ENCODE measurements at places on chromosomes 4 and X.

- no peak for DNase-seq
These were observed 60.0 kb downstream of the AMMECR1 start for GRCh38 chrX:110257889-110258288.

GRCh38 chr4:75511841-75512240 lies 2.4 kb downstream of the RCHY1 start:
- no peak for DNase-seq

- no peak for DNase-seq
These were observed 24.7 kb downstream of the APBB2 start for GRCh38 chr4:41189666-41190065.

DNA sequence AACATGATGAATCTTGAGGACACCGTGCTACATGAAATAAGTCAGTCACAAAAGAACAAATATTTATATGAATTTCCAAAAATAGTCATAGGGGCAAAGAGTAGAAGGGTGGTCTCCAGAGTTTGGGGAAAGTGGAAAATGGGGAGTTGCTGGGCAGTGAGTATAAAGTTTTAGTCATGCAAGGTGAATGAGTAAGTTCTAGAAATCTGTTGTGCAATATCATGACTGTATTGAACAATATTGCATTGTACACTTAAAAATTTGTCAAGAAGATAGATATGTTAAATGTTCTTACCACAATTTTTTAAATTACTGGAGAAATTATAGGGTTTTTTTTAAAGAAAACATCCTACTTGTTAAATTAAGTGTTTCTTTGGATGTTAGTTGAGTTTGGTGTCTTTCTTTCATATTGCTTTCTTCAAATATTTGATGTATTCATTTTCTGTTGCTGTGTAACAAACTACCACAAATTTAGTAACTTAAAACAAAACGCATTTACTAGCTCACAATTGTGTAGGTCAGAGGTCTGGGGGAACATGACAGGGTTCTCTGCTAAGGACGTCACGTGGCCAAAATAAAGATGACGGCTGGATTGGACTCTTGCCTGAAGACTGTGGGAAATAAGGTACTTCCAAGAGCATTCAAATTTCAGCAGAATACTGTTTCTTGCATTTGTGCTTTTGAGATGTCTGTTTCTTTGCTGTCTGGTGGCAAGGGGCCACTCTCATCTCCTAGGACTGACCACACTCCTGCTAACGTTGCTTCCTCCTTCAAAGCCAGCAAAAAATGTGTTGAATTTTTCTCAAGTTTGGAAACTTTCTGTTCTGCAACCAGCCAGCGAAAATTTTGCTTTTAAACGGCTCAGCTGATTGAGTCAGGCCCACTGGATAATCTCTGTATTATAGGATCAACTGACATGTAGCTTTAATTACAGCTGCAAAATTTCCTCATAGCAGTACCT lies 76.7 kb downstream of the CPEB2 start:
- no peak for DNase-seq

GRCh38 chrX:124940531-124940930 lies 379.1 kb upstream of the TEX13C start:
- DNase-seq = no peak

DNA sequence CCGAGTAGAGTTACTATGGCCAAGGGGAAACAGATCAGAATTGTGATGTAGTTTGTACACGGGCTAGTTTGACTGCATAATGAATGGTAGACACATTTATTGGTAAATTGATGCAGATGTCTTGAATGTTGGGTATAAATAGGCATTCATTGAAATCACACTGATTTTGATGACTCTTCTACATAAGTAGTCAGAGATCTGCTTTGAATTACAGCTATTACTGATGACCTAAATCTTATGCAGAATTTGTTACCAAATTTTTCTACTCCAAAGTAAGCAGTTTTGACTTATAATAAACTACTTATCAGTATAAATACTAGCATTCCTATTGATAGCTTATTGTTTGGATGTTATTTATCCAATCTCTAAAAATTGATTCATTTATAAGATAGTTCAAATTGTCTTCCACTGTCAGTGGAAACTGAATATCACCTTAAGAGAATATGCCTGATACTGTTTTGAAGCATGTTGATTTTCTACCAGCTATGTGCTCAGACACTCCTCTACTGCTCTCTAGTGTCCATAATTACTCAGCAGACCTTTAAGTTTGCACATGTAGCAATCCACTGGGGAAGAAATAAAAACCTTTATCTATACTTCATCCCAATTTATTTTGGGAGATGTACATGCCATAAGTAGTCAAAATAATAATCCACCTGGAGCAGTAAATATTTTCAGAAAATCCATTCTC lies 120.3 kb downstream of the RASL11B start:
- DNase-seq = no peak

DNA sequence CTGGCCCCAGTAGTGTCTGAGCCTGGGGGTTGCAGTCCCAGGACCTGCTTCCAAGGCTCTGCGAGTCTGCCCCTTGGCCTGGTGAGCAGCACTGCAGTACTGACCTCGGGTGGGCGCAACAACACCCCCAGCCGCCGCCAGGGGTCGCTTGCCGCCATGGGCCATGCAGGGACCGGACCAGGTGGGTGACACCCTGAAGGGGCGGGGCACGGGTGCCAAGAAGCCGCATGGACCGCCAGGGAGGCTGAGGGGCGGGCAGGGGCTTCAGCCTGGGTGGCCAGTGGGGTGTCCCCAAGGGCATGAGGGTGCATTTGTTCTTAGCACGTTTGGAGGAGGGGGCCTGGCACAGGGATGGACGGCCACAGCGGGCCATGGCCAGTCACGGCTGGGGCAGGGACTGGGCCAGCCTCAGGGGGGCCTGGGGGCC lies 25.0 kb downstream of the TACC3 start:
- no peak for DNase-seq

GRCh38 chr4:87240341-87240740 lies 19.9 kb upstream of the KLHL8 start:
- no peak for DNase-seq

DNA sequence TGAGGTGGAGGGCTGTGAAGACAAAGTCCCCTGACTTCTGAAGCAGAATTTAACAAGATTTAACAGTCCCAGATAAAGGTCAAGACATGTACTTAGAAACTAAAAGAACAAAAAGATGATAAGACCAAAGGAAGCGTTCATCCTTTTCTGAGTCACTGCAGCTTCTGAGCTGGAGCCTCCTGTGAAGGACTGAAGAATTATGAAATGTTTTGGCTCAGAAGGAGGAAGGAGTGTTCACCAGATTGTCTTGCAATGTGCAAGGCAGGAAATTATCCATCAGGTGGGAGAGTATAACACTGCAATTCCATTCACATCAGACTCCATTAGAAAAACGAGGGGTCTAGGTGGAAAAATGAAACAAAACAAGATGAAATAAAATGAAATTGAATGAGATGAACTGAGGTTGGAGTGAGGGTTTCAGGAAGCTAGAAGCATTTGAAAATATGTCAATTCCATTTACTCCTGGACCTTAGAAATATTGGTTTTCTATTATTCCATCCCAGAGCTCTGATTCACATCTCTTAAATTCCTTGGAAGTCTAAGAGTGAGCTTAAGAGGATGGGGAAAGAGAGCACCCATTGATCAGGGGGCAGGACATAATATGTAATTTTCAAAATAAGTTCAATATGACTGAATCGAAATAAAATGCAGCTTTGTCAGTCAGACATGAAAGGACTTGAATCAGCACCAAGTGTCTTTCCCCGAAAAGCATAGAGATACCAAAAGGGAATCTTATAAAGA lies 186.1 kb upstream of the LNX1 start:
- no peak for DNase-seq

- no peak for DNase-seq
These were observed 684.9 kb upstream of the MAGEB2 start for GRCh38 chrX:29530501-29530900.
